ENCODE measurements at places on chromosomes 3 and 15.
A peak's percentile ranks its signal among the peaks of the same experiment; 100 is the strongest.

- DNase-seq = peak; percentile 44
These were observed 98.4 kb downstream of the ECT2 start for GRCh38 chr3:172848910-172849309.

GRCh38 chr15:33526532-33526931 is 215.8 kb downstream of the RYR3 start:
- no peak for DNase-seq

GRCh38 chr15:96324192-96324895 is 6.2 kb upstream of the NR2F2 start:
- no peak for DNase-seq

GRCh38 chr3:187281191-187281714 is 10.3 kb downstream of the MASP1 start:
- DNase-seq = no peak

GRCh38 chr3:189144645-189145044 is 27.1 kb upstream of the TPRG1 start:
- DNase-seq = peak; percentile 56

GRCh38 chr15:97745481-97746071 is 214.9 kb upstream of the ARRDC4 start:
- peak; percentile 38 for DNase-seq

DNA sequence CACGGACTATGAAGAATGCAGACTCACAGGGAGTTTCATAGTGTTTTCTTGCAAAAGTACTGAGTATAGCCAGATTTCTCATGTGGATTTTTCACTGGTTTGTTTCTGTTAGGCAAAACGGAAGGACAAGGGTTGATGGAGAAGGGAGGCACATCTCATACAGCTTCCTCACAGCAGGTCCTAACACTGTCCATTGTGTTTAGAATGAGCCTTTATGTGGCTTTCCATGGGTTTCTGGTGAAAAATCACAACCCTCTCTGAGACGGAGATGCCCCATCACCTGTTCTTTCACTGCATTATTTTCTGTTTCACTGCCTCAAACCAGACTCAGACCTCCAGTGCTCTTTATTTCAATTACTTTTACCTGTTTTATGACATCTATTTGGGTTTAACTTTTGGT is 25.0 kb upstream of the LIPC start:
- DNase-seq = no peak

GRCh38 chr3:133943031-133943535 is 47.4 kb upstream of the RAB6B start:
- no peak for DNase-seq

DNA sequence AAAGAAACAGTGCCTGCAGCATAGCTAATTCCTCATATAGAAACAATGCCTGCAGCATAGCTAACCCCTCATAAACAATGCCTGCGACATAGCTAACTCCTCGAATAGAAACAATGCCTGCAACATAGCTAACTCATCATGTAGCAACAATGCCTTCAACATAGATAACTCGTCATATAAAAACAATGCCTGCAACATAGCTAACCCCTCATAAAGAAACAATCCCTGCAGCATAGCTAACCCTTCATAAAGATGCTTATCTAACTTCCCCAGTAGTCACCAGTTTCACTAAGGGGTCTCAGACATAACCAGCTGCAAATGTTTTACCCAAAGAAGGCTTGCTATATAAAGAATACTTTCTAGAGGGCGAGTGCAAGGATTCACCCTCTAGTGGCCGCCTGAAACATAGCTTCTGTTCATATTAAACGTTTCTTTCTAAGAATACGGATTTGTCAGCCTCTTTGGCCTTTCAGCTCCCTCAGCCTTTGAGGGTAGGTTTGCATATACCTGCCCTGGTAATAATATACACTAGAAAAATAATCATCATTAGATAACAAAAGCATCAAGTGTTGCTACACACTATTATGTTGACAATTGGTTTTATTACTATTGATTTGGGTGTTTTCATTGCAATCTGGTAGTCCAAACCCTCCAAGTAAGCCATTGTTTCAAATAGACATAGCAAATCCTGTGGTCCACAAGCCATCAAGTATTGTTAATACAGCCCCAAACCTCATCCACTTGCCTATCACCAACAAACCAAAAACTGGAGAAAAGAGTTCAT is 44.4 kb upstream of the FAN1 start:
- no peak for DNase-seq

DNA sequence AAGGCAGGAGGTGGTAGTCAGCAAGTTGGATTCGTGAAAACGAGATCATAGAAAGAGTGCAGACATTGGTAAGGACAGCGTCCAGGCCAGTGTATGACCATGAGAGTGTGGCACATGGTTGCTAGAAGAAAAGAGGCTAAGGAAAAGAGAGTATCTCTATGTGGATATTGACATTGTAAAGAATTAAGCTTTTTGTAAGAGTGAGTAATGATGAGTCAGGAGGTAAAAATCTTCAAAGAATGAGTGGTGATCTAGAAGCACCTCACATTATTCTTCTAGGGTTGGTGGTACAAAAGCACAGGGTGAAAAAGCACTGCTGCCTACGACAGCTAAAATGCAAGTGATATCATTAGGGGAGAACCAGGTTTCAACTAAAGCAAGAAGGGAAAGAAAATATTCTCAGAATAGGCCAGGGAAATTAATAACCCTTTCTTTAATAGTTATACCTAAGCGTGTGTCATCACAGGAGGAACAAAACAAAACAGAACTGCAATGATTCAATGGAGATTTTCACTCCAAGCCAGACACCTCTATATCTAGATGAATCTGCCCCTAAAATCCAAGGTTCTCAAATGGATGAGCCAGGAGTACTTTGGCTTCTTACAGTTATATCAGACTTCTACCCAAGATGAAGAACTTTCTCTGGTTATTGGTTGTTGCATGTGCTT is 884.7 kb downstream of the NAALADL2 start:
- DNase-seq = no peak

DNA sequence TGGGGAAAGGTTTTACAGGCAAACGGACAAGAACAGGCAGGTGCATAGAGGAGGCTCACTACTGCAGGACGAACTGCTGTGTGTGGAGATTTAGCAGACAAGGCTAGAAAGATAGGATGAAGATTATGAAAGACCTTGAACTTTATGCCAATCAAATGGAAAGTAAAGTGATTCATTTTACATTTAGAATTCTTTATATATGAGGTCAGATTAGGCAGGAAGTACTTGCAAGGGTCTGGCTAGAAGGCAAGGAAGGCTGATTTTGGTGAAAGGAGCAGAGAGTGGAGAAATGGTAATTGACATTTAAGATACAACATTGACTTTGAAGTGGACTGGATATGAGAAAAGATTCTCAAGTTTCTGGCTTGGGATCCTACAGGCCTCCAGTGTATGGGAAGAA is 33.6 kb downstream of the PLSCR4 start:
- DNase-seq = no peak

- no peak for DNase-seq
These were observed 604.3 kb downstream of the FGF12 start for GRCh38 chr3:192122832-192123594.

- no peak for DNase-seq
These were observed 83.4 kb downstream of the RBPMS2 start for GRCh38 chr15:64691896-64692565.

DNA sequence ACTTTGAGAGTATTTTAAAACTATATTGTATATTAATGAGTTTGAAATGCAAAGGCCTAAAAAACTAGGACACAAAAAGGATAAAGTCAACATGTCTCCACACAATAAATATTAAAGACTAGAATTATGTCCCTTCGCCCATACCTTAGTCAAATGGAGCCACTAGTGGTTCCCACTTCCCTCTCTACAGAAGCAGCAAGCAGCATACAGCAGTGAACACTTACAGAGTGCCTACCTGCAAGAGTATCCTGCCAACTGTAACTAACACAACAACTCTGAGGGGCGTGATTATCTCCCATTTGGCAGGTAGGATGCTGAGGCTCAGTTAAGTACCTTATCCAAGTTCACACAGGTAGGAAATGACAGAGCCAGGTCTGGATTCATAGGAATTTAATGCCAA is 17.2 kb downstream of the DYNC1LI1 start:
- DNase-seq = no peak

- DNase-seq = no peak
These were observed 165.6 kb downstream of the NSMCE3 start for GRCh38 chr15:29103824-29104565.

GRCh38 chr15:101110681-101111569 is 140.9 kb downstream of the CHSY1 start:
- DNase-seq = no peak

GRCh38 chr3:127967316-127967715 is 52.3 kb downstream of the KBTBD12 start:
- DNase-seq = no peak

GRCh38 chr3:72976281-72976741 is 20.3 kb upstream of the PPP4R2 start:
- no peak for DNase-seq

- DNase-seq = no peak
These were observed 48.6 kb downstream of the SEMA3G start for GRCh38 chr3:52396011-52396906.

GRCh38 chr3:89565098-89565497 is 457.7 kb downstream of the EPHA3 start:
- DNase-seq = no peak

GRCh38 chr3:18443665-18444594 is 18.8 kb upstream of the SATB1 start:
- peak; percentile 13 for DNase-seq

GRCh38 chr3:62046326-62046725 is 327.0 kb downstream of the FEZF2 start:
- DNase-seq = no peak

DNA sequence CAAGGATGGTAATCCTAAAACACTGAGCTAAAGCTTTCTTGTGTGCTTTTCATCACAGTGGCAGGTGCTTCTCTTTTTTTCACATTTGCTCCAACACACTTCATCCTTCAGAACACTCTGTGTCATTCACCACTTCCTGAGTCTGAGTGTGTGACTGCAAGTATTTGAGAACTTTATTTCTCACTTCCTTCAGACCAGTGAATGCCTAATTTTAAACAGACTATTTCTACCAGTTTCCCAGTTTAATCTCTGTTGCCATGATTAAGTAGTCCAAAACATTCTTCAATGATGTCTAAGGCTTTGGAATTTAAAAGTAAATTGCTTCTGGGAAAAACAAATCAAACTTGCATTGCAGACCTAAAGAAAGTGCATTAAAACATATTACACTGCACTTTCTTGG is 541.2 kb downstream of the RBMS3 start:
- DNase-seq = no peak

Data from NCI-H2171 treated with DMSO at 0.1 percent for 48 hours (cell line).